Right lung (tissue), 10 donors: ENCODE measurements at places on chromosomes 16 and 17. TPM values are rescaled to one million over a fixed set of nuclear protein-coding genes. Genes with fewer than 3 reads are reported as not detected.

Gene TBX21
- 0.50 TPM for polyA plus RNA-seq

Gene ESRP2
- polyA plus RNA-seq = 49.6 TPM

Gene AATK
- 8.9 TPM for polyA plus RNA-seq

Gene MPRIP
- polyA plus RNA-seq = 239 TPM

Gene KRT28
- not detected for polyA plus RNA-seq

Gene CCL17
- polyA plus RNA-seq = not detected

Gene OR1D2
- 0.03 TPM for polyA plus RNA-seq

Gene SCIMP
- polyA plus RNA-seq = 2.2 TPM
